Activated naive CD4-positive, alpha-beta T cell treated with anti-CD3 and anti-CD28 coated beads for 36 hours (primary cell): ENCODE measurements at places on chromosomes 7 and 10.

DNA sequence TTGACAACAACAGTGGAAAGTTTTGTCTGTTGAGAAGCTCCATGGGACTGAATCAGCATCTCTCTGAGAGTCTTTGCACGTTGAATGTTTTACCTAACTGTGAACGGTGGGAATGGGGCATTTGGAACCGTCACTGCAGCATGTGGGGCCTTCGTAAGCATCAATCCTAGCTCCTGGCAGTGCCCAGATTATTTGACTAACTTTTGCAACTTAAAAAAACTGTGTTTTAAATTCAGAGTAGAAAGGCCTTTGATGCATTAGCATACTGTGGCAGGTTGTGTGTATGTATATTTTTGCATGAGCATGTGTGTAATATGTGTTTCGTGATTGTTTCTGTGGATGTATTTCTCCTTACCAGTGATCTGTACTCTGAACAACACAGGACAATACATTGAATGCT, 194.5 kb downstream of the TCF7L2 start:
- DNase-seq, result no peak

GRCh38 chr10:86536294-86536861, 14.8 kb upstream of the WAPL start:
- peak; percentile 60 for DNase-seq

GRCh38 chr7:15345216-15345615, 216.6 kb downstream of the AGMO start:
- DNase-seq, result no peak

- no peak for DNase-seq
These were observed 316.7 kb downstream of the LRRTM3 start for GRCh38 chr10:67242528-67242927.

DNA sequence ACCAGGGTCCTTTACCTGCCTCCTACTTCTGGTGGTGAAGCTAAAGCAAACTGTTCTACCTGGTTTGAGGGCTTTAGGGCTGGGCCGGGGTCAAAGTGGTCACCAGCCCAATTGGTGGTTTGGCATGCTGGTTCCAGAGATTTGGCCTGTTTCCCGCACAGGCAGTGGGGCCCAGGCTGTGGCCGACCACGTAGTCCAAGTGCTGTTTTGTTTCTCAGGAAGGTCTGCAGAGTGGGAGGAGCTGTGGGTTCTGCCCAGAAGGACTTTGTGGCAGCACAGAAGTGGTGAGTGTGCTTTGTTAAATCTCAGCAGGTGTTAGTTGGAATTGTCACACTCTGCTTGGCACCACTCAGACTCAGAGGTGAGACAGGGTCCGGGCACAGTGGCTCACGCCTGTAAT, 85.8 kb downstream of the MKX start:
- DNase-seq, result no peak

DNA sequence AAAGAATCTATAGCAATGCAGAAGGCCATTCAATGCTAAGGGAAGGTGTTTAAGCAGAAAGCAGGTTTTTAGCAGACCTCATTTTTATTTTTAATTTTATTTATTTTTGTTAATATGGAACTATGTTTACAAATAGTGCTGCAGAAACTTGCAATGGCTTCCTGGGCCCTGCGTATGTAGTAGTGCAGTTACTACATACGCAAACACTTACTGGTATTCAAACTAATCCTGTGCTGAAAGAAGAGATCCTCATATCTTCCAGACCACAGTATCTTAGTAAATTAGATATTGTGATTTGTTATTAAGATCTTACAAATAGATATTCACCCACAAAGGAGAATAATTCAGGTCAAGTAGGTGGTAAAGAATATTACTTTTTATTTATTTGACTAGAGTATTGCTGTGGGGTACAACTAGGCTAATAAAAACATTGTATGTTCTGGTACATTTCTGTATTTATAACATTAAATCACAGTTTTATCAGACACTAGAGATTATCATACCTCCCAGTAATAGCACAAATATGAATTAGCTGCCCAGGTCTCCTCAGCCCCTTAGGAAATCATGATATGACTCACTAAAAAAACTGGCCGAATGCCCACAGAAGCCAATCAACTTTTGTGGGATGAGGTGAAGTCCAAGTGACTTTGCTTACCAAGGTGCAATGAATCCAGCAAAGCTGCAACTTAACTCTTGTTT, 57.6 kb downstream of the RNLS start:
- DNase-seq, result no peak

- DNase-seq, result no peak
These were observed 665.4 kb downstream of the AUTS2 start for GRCh38 chr7:70263471-70264255.

DNA sequence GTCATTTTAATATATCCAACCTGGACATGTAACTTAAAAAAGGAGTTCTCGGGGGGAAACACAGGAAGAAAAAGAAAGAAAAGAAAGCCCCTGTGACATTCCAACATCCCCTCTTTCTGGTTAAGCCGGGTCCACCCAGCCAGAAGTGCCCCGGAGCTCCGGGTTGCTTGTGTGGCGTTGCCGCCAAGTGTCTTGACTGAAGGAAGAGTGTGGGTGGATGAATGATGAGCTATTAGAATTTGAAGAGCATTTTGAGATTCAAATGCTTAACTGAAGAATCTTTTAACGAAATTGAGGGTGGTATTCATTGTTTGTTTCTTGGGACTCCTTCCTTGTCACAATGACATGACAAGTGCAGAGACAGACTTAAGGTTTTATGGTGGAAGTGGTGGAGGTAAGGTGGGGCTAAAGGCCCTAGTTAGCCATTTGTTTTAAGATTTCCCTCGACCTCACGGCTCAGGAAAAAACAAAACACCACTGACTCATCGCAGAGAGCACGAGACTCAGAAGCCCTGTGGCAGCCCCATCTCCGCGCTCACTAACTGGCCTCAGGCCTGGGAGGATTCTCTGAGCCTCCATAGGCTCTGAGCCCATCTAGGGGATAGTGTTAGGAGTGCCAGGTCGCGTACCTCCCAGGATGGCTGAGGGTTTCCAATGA, 1.8 kb upstream of the GLI3 start:
- no peak for DNase-seq

DNA sequence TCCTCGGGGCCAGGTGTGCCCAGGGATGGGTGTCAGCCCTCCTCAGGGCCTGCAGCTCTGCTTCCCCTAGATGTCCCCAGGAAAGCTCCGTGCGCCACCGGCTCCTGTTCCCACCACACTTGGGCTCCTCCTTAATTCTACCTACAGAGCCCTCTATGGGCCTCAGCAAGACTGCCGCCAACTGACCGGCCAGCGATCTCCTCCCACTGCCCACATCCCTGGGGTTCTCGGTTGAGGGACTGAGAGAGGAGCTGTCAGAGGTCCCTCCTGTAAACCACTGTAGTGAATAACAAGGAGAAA, 5.3 kb upstream of the LDB3 start:
- DNase-seq, result no peak

GRCh38 chr10:132572545-132572937, 35.0 kb downstream of the INPP5A start:
- DNase-seq, result no peak

DNA sequence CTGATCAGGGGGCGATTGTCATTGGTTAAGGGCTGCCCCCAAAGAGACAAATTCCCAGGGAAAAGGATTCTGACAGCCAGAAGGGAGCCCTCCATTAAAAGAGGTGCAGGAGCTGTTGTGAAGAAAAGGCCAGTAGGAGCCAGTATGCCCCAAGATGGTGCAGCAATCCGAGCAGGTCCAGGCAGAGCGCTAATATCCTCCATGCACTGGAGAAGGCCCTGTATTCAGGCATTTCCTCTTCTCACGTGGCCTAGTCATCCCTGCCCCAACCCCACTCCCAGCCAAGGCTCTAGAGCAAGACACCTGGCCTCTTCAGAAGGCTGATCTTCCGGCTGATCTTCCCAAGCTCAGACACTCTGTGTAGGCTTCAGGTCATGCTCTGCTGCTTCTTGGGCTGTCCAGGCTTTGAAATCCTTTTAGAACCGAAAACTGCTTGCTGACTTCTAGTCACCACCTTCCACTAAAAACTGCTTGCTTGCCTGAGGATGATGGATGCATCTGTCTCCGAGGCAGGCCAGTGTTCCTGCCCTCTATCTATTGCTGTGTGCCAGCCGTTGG, 77.4 kb downstream of the CYP26A1 start:
- no peak for DNase-seq

- no peak for DNase-seq
These were observed 51.2 kb upstream of the KMT2C start for GRCh38 chr7:152486968-152487367.

GRCh38 chr7:1421020-1421790, 38.1 kb downstream of the MICALL2 start:
- no peak for DNase-seq

DNA sequence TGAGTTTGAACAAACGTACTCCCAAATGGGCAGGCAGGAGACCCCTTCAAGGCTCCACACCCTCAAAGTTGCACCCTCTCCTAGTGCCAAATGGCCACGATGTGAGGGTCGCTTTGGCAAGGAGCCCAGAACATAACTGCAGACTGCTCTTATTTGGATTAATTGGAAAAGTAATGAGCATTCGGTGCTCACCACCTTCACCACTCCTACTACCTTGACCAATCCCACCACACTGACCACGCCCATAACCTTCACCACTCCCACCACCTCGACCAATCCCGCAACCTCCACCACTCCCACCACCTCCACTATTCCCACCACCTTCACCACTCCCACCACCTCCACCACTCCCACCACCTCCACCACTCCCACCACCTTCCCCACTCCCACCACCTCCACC, 94.7 kb upstream of the PAX2 start:
- DNase-seq, result no peak

GRCh38 chr7:15936991-15937390, 250.5 kb upstream of the MEOX2 start:
- no peak for DNase-seq

DNA sequence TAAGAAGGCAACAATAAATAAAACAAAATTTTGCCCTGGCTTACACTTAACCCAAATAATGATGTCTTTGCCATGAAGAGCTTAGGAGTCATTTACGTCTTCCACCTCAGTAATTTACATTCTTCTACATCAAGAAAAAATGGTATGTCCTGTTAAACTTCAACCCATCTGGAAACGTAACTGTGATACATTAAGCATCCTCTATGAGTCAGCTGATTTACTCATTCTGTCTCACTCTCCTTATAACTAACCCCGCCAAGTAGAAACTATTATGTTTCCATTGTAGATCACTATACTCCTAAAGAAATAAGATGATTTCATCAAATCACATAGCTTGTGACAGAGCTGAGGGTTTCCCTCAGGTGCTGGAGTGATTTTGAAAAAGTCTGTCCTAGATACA, 330.7 kb downstream of the CDC14C start:
- DNase-seq, result no peak

DNA sequence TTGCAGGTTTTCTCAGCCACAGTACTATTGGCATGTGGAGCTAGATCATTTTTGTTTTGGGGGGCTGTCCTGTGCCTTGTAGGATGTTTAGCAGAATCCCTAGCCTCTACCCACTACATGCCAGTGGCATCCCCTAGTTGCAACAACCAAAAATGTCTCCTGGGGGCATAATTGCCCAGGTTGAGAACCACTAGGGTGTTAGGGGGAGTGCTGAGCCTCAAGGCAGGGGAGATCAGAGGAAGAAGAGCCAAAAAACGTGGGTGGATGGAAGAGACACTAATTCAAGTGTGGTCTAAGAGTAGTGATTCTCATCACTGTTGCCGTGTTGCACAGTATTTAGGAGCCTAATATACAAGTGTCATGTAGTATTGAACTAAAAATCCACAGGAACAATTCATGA, 31.7 kb upstream of the CCNY start:
- no peak for DNase-seq

- no peak for DNase-seq
These were observed 138.2 kb upstream of the ADO start for GRCh38 chr10:62666275-62666674.

DNA sequence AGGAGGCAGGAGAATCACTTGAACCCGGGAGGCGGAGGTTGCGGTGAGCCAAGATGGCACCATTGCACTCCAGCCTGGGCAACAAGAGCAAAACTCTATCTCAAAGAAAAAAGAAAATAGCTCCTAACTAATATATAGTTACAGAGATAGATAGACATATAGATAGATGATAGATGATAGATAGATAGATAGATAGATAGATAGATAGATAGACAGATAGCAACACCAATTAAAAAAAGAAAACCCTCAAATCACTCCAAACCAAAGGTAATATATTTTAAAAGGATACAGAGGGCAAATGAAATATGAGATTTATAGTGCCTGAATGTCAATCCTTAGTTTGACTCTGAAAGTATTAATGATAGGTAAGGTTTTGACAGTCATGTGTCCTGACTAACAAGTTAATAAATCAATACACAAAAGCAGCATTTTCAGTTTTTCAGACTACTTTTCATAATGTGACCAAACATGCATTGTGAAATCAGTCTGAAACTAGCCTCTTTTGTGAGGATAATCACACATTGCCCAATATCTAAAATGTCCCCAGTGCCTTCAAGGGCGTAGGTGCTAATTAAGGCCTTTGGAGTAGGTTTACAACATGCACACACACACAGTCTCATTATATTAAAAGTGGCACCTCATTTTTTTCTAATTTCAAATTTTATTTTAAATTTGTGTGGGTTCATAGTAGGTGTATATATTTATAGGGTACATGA, 61.2 kb downstream of the BPGM start:
- no peak for DNase-seq

DNA sequence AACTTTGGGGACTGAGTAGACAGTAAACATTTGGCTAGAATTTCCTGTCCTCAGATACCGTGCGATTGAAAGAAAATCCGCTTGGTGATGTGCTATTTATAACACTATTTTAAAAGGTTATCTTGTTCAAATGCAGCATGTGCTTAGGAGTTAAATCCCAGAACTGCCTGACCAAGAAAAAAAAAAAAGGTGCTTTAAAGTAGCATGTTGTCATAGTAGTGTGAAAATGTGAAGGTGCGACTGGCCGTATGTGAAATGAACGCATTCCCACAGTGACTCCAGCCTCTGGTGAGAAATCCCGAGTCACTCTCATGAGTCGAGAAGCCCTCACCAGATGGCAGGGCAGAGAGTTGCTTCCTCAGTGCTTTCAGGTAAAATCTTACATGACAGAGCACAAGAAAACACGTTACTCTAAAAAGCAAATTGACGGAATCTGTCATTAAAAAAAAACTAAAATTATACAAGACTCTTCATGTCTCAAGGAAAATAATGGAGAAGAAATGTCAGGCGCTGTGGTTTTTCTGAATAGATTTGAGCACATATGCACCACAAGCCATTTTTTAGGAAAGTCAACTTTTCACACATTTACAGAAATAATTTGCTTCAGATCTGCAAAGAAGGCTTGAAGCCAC, 18.4 kb upstream of the KLF6 start:
- peak; percentile 66 for DNase-seq

GRCh38 chr7:66206119-66206933, 1.2 kb downstream of the TPST1 start:
- no peak for DNase-seq

DNA sequence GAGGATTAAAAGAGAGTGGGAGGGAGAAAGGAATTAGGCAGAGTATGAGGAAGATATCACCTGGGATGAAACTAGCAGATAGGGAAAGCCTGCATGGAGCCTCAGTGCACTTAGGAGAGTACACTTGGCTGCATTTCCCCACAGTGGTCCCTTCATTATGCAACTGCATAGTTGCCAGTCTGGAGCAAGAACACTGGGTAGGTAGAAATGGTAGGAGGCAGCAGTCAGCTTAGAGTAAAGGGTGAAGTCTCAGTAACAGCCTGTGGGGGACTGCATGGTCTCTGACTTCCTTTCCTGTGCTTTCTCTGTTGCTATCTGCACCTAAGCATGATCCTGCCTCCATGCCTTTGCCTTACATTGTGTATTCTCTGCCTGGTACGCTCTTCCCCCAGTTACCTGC, 14.0 kb upstream of the PCGF5 start:
- DNase-seq, result no peak

- DNase-seq, result no peak
These were observed 135.4 kb downstream of the HIBADH start for GRCh38 chr7:27527348-27527714.

GRCh38 chr7:63057265-63057664, 941.4 kb upstream of the ZNF722 start:
- no peak for DNase-seq
